ENCODE measurements at places on chromosomes 3 and 15.

GRCh38 chr15:74264081-74264501, 28.0 kb downstream of the CCDC33 start:
- no peak for DNase-seq

GRCh38 chr3:129304146-129304961, 25.7 kb downstream of the HMCES start:
- no peak for DNase-seq

GRCh38 chr3:189624130-189624529, 7.1 kb upstream of the TP63 start:
- DNase-seq: no peak

DNA sequence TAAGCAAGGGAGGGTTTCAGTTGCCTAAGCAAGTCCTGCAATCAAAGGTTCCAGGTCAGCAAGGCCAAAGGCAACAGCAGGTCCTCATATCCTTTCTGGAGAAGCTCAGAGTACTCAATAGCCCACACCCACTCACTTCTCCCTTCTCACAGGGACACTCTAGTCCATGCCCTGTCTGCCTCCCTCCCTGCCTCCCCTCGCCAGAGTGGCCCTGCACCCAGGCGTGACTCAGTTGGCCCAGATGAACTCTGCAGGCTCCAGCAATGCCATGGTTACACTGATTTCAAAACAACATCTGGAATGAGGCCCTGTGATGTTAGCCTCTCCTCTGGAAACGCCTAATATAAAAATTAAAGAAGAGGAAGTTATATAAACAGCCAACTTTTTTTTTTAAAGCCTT, 32.9 kb downstream of the IL16 start:
- DNase-seq: no peak

DNA sequence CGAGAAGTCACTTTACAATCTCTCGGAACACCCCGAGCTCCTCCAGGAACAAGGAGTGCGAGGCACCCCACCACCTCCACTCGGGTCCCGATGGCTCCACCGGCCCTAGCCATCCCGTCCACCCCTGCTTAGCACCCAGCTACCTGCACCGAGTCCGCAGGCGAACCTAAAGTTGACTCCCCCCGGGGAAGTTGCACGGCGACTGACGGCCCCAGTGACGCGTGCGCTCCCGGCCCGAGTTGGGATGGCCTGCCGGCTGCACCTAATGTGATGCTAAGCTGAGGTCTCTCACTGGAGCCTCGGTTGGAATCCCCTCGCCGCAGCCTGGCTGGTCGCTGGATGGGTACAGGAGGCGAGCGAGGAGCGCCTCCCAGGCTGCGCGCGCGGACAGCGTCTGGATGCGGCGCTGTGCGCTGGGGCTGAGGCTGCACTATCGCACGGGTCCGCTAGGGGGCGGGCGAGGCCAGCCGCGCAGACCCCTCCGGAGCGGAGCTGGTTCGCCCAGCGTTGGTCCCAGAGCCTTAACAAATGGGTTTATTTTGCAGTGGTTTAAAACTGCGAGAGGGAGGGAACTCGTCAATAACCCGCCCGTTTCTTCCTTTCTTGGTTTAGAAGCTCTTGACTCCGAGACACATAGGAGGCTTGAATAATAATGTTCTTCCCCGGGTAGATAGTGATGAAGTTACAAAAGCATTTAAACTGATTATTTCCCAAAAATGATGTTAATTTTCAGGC, at the start of gene OXTR:
Gene OXTR, minus strand, starts transcription at position 526 of the 735 bp plus-strand sequence. CDS start 1,426 bp downstream, outside the sequence.
- DNase-seq: peak; percentile 77

- no peak for DNase-seq
Observed at GRCh38 chr3:154943981-154944380, 136.1 kb upstream of the MME start.

GRCh38 chr3:11953778-11954177, 50.4 kb upstream of the SYN2 start:
- peak; percentile 3 for DNase-seq

GRCh38 chr3:117355566-117355965, 646.0 kb downstream of the TUSC7 start:
- peak; percentile 2 for DNase-seq

GRCh38 chr3:72839057-72839456, 9.2 kb downstream of the SHQ1 start:
- no peak for DNase-seq
